ENCODE measurements at places on chromosomes 5 and 9. TPM values are rescaled to one million over a fixed set of nuclear protein-coding genes. Genes with fewer than 3 reads are reported as not detected.

- DNase-seq, result no peak
Measured at GRCh38 chr9:14146201-14146874, 167.6 kb downstream of the NFIB start.

GRCh38 chr5:149002053-149002452 is 60.8 kb downstream of the SH3TC2 start:
- no peak for DNase-seq

- no peak for DNase-seq
Measured at GRCh38 chr5:158590746-158591300, 508.9 kb downstream of the EBF1 start.

DNA sequence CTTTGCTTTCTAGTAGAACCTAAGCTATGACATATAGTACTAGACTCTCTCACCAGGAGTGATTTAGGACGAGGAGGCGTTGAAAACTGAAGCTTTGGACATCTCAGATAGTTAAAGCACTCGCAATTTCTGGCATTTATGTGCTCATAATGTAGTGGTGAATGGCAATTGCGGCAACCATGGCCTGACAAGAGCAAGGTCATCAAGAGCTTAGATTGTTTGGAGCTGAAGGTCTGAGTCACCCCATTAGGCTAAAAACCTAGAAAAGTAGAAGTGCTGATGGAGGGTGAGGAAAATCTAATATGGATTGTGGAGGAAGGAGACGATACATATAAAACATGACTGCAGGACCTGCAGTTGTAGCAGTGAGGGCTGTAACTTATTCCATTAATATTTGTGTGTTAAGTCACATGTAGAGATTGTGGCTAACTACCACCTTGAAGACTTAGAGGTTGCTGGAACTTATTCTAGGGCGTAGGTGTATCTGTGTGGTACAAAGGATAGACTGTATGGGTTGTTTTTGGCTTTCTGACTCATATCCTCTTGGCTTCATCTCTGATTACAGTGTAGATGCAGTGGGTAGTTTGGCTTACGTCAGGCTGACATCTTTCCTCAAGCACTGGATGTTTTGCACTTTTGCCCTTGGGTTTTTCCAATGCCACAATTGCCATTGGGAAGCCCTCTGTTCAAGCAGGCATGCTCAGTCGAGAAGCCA is 138.9 kb upstream of the CDKN2B start:
- DNase-seq, result no peak

ENG gene
- polyA plus RNA-seq, result 95.4 TPM

- no peak for DNase-seq
Measured at GRCh38 chr5:135250671-135251070, 148.4 kb downstream of the MACROH2A1 start.

LHX2 gene
- polyA plus RNA-seq, result 0.49 TPM

Measured in right renal pelvis (tissue), 4 donors.